ENCODE measurements at places on chromosomes 5 and 9.

GRCh38 chr5:1836891-1837880 is 36.0 kb downstream of the NDUFS6 start:
- no peak for DNase-seq

GRCh38 chr9:37840560-37841194 is 40.1 kb downstream of the DCAF10 start:
- peak; percentile 17 for DNase-seq

- DNase-seq: no peak
Observed at GRCh38 chr5:95788493-95788892, 34.0 kb downstream of the GLRX start.

GRCh38 chr5:172766287-172767108 is 4.5 kb downstream of the DUSP1 start:
- DNase-seq: no peak

GRCh38 chr9:38445154-38446043 is 21.1 kb upstream of the IGFBPL1 start:
- DNase-seq: no peak

DNA sequence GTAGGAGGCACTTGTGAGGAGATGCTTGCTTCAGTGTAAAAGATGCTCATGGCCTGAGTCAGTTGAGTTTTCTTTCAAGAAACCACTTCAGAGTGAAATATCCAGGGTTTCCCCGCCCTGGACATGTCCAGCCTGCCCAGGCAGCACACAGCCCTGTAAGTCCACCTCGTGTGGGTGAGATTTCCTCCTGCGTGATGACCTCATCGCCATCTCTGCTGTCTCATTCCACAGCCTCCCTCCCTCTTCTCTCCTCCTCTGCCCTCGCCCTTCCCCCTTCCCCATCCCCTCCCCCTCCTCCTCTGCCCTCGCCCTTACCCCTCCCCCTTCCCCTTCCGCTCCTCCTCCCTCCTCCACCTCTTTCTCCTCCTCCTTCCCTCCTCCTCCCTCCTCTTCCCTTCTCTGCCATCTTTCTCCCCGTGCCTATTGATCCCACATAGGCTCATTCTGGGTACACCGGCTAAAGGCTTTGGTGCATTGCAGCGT is 34.0 kb upstream of the NCS1 start:
- DNase-seq: peak; percentile 50

DNA sequence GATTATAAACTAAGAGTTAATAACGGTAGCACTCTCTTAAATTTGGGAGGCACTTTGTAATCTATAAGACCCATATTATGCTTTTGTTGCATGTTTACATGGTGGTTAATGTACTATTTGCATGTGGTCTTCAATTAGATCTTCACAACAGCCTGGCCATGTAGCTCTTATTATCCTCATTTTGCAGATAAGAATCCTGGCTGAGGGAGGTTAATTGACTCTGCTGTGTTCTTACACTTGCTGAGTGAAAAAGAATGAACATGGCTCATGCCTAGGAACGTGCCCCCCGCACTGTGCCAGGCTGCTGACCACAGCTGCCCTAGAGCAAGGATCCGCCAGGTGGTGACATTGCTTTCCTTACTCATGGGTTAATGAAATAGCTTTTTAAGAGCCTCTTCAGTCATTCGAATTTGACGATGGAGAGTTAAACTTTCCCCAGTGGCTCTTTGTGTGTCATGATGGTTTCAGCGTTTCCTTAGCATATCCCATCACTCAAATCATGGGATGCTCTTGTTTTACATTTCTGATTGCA is 97.9 kb downstream of the CDH6 start:
- no peak for DNase-seq

DNA sequence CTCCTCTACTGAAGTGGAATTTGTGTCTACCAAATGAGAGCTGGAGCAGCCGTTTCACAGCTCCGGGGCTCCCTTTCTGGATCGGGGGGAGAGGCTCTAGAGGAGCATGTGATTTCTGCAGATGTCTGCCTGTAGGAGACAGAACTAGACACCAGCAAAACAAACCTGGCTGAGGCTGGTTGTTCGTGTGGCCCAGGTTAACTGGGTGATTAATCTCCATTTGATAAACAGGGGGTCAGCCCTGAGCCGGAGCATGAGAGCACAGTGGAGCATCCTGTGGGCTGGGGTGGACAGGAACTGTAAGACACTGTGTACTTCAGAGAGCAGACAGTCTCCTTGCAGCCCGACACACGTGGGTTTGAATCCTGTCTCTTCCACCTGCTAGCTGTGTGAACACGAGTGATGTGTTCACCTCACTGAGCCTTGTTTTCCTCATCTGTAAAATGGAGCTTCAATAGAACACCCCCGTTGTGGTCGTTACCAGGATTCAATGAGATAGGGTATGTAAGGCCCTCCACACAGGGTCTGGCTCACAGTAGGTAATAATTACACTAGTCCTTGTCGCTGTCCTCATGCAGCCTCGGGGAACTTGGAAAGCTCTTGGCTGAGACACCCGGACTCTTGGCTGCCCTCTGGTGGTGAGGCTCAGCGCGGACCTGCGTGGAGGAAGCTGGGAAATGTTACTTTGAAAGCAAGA is 12.9 kb downstream of the CXCL14 start:
- DNase-seq: no peak

DNA sequence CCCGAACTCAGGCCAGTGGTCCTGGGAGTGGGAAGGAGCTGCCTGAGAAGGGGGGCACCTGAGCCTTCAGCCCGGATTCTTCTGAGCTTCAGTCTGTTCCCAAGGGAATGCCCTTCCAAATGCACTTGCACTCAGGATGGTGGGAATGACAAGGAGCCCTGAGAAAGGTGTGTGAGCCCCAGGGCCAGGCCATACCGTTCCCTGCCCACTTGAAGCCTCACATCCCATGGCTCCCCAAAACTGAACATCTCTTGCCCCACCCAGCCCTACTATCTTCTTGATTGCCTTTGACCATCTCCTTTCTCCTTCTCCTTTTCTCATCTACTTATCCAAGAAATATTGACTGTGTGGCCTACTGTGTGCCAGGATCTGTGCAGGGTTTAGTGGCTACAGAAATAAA is 84.4 kb upstream of the HSPA9 start:
- DNase-seq: no peak

DNA sequence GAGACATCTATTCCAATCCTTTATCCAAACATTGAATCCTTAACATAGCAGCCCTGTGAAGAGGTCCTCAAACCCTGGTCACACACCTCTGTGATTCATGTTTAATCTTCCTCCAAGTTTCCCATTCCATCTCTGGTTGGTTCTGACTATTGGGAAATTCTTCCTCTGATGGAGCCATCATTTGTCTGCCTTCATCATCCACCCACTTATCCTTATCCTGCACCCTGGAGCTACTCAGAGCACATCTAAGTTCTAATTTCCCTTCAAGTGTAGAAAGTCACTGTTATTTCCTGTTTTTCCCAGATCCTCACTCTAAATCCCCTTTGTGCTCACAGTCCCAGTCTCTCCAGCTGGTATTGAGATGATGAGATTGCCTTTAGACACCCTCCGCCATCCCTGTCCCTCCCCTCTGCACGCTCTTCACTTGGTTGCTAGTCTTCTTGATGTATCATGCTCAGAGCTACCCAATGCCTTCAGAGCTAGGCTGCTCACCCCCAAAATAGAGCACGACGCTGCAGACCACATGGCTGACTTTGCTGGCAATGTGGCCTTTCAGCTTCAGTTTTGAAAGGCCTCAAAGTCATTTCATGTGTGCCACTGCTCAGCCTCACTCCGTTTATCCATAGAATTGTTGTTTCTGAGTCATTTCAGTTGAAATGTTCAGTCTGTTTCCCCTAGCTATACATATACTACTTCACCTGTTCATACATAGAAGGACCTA is 154.3 kb downstream of the PALM2AKAP2 start:
- DNase-seq: no peak

- no peak for DNase-seq
Observed at GRCh38 chr9:36854751-36855150, 179.3 kb downstream of the PAX5 start.

GRCh38 chr9:3127564-3127963 is 283.7 kb upstream of the PUM3 start:
- no peak for DNase-seq

DNA sequence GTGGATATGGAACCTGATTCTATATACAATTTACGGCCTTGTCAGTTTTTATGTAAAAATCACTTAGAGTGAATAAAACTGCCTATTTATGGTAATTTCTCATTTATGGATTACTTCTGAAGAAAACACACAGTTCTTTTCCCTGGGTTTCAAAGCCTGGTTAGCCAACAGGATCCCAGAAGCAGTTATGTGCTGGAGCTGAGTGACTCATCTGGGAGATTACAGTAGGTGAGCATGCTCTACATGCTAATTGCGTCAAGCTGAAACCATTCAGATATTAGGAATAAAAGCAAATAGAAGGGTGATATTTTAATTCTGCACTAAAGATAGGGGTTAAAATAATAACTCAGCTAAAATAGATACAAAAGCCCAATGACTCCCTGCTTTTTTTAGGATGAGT is 47.8 kb downstream of the PDE4D start:
- no peak for DNase-seq

GRCh38 chr5:54570916-54571315 is 53.4 kb downstream of the SNX18 start:
- DNase-seq: peak; percentile 39

GRCh38 chr9:91073811-91074771 is 272.5 kb downstream of the SYK start:
- DNase-seq: no peak

DNA sequence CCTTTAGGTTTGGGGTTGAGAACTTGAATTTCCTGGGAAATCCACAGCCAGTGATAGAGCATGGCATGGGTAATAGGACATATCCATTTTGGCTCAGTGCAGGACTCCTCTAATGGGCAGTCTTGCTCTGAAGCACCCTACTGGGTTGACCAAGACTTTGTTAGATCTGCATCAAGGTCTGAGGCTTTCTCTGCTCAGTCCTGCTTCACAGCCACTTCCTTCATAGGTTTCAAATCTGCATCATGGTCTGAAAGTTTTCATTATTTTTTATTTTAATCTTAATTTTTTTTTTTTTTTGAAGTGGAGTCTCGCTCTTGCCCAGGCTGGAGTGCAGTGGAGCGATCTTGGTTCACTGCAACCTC is 36.5 kb downstream of the KIF2A start:
- DNase-seq: no peak

- no peak for DNase-seq
Observed at GRCh38 chr9:84711936-84712335, 42.4 kb downstream of the NTRK2 start.

DNA sequence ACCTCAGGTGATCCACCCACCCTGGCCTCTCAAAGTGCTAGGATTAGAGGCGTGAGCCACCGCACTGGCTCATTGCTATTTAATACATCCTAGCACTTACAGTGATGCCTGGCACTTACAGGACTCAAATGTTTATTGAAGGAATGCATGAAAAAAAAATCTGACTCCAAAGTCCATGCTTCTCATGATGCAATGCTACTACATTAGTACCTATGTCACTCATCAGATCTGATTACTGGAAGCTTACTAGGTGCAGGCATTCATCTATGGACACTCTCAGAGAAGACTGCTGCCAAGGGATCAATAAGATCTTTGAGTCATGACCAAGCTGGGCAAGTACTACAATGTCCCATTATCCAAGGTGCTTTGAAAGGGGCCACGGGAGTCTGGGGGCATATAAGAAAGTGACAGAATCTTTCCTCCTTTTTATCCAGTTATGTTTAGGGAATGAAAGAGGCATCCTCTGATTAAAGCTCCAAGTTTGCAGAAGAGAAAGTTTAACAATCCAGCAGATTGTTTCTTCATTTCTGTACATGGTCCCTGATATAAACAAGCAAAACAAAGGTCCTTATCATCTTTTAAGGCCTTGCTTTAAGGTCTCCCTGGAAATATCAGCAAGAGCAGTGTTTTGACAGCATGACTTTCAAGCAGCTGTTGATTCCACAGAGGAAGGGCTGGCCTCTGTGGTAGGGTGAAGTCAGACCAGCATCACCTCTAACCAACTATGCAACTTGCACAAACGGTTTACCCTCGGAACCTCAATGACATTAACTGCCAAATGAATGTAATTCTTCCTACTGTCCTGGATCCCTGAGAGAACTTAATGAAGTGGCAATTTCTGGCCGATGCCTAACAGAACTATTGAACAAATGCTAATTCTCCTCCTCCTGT is 35.9 kb downstream of the ARPC5L start:
- DNase-seq: no peak

DNA sequence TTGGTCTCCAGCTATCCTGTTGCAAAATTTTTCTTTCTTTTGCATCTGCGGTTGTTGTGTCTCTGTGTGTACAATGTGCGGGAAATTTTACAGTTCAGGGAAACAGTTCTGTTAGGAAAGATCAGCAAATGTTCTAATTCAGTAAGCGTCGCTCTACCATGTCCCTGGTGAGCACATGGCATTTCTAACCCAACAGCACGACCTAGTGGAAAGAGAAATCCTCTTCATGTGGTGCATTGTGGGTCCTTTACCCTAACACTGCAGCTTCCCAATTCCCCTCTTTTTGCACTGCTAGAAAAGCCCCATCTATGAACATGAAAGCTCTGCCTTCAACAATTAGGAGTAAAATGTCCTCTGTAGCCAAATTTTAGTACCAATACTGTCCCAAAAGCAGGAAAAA is 974.2 kb upstream of the CDH9 start:
- no peak for DNase-seq

DNA sequence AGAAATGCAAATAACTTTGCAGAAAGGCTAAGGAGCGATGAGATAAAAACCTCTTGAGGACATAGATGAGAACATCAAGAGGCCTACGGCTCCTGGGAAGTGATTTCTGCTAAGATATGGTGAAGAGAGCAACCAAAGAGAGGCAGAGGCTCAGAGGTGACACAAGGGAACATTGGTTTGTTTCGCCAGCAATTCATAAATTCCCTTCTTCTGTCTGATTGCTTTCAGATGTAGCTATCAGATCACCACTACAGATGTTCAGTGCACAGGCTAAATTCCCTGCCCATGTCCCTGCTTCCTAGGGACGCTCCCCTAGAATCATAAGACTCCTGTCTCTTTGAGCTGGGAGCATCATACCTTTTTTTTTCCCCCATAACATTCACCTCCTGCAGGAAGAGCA is 11.2 kb downstream of the AGXT2 start:
- no peak for DNase-seq

DNA sequence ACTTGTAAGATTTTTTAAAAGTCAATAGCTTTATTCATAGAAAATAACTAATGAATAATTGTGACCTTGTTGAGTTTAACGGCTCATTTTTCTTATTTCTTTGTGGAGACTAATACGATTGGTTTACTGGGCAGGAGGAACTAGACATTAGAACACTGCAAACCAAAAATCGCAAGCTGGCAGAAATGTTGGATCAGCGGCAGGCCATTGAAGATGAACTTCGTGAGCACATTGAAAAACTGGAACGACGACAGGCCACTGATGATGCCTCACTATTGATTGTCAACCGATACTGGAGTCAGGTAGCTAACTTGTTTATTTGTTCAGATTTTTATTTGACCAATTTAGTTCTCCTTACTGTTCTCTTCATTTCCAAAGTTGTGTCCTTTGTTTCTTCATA is 6.4 kb downstream of the RNF20 start:
- no peak for DNase-seq

GRCh38 chr9:135007601-135008000 is 79.9 kb upstream of the OLFM1 start:
- DNase-seq: no peak

GRCh38 chr5:142821733-142822487 is 51.7 kb downstream of the ARHGAP26 start:
- peak; percentile 64 for DNase-seq

Data from fibroblast of skin of left biceps (primary cell).